ENCODE measurements at places on chromosomes 4 and X.

DNA sequence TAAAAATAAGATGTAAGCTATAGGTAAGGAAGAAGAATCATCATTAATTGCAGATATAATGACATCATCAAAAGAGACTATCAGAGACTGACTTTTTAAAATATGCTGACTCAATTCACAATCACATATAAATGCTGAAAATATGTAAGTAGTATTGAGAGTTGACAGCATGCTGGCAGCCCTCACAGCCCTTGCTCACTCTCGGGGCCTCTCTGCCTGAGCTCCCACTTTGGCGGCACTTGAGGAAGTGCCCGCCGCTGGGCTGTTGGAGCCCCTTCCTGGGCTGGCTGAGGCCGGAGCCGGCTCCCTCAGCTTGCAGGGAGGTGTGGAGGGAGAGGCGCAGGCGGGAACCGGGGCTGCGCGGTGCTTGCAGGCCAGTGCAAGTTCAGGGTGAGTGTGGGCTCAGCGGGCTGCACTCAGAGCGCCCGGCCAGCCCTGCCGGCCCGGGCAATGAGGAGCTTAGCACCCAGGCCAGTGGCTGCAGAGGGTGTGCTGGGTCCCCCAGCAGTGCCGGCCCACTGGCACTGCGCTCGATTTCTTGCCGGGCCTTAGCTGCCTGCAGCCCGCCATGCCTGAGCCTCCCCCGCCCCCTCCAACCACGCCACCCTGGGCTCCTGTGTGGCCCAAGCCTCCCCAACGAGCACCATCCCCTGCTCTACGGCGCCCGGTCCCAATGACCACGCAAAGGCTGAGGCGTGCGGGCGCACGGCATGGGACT, 68.9 kb downstream of the RAB28 start:
- no peak for DNase-seq

GRCh38 chr4:187209921-187210613, 486.4 kb upstream of the FAT1 start:
- DNase-seq, result no peak

- DNase-seq, result no peak
Measured at GRCh38 chrX:12767856-12768255, 23.4 kb upstream of the PRPS2 start.

GRCh38 chrX:20352935-20353336, 86.2 kb upstream of the RPS6KA3 start:
- no peak for DNase-seq

- DNase-seq, result no peak
Measured at GRCh38 chr4:147355847-147356246, 125.0 kb upstream of the EDNRA start.

DNA sequence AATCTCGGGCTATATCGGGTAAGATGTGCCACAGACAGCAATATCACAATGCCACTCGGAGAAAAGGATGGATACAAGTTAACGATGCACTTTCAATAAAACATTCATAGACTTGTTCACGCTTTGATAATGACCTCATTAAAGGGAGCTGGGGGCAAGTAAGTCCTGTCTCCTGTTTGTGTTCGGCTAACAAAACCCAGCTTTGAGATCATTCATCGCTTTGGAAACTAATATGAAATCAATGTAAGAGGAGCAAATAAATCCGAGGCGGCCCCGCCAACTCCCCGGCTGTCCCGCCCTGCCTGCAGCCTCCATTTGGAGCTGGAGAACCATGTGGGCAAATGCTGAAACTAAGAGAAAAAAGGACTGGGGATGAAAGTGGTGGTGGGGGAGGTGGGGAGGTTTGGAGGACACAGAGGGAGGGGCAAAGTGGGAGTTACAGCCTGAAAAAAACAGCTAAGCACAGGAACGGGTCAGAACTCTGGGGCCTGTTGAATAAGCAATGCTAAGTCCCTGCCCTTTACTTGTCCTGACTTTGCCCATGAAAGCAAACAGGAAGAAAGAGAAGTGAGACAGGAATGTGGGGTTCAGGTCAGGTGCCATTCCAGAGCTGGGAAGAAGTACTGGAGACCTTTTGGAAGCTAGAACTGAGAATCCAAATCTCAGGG, 3.5 kb upstream of the GSX2 start:
- DNase-seq, result no peak

- DNase-seq, result no peak
Measured at GRCh38 chr4:189843413-189844009, 97.2 kb upstream of the FRG1 start.

GRCh38 chr4:149699642-149700041, 116.0 kb downstream of the IQCM start:
- DNase-seq, result no peak

DNA sequence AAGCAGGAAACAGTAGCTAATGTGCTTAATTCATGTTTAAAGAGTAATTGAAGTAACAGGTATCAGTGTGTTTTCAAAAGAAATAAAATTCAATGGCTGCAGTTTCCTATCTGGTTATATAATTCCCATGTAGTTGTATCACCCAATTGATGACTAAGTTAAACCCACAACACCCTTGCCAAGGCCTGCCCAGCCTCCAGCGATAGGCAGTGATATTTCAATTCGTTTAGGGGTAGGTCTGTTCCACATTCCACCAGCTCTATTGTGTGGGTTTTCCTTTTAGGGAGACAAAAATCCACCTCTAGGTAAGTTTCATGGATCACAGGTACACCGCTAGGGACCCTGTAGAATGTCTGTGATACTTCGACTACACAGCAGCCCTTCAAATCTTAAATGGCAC, 24.7 kb upstream of the MXRA5 start:
- DNase-seq, result no peak

- no peak for DNase-seq
Measured at GRCh38 chr4:116866106-116866505, 219.3 kb downstream of the TRAM1L1 start.

All from CD4-positive, alpha-beta T cell treated with Interleukin-15 for 4 hours (primary cell).